ENCODE measurements at places on chromosomes 11 and 22.

- no peak for DNase-seq
Observed at GRCh38 chr11:31247321-31247720, 122.2 kb downstream of the DCDC1 start.

GRCh38 chr22:50292643-50293440 lies 14.6 kb downstream of the PLXNB2 start:
- no peak for DNase-seq

- no peak for DNase-seq
Observed at GRCh38 chr11:35303596-35304385, 115.6 kb downstream of the SLC1A2 start.

DNA sequence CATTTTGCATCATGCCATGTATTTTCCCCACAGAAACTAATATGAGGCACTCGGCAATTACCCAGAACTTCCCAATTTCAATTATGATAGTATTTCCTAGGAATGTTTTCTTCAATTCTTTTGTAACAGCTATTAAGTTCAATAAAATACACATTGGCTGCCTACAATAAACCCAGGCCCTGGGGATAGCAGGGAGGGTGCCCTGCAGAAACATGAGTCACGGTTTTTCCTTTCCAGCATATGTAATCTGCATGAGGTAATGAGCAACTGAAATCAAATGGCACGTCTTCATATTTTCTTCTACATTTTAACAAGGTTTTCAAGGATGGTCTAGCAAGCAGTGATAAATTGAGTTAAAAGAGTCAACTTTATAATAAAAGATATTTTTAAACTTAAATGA lies 32.0 kb downstream of the GUCY1A2 start:
- no peak for DNase-seq

- DNase-seq = no peak
Observed at GRCh38 chr11:128458321-128458720, 129.0 kb downstream of the ETS1 start.

DNA sequence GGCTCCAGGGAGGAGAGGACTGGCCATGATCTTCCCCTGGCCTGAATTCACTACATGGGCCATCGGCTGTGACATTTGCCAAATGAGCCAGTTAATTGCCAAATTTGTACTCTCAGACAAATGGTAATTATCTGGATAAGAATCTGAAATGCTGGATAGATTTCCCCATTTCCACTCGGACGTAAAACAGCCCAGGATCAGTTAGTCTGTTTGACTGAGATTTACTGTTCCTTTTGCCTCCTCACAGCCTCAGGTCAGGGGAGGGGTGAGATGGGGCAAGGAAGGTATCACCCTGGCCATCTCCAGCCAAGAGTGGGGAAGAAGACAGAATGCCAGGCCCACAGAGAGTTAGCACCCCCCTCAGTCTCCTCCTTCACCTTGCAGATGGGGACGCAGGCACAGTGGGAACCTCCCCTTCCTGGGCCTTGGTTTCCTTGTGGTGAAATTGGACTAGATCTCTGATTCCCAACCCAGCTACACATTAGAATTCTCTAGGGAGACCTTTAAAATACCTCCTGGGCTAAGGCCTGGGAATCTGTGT lies 5.2 kb downstream of the TRIM29 start:
- no peak for DNase-seq

DNA sequence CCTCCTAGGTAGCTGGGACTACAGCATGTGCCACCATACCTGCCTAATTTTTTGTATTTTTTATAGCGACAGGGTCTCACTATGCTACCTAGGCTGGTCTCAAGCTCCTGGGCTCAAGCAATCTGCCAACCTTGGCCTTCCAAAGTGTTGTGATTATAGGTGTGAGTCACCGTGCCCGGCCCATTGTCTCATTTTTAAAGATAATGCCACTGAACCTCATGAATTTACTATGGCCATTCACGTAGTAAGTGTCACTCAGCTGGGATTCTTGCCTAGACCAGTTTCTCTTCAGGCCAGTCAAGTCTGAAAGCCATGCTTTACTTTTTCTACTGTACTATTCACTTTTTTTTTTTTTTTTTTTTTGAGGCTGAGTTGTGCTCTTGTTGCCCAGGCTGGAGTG lies 22.4 kb downstream of the DEPDC5 start:
- no peak for DNase-seq

DNA sequence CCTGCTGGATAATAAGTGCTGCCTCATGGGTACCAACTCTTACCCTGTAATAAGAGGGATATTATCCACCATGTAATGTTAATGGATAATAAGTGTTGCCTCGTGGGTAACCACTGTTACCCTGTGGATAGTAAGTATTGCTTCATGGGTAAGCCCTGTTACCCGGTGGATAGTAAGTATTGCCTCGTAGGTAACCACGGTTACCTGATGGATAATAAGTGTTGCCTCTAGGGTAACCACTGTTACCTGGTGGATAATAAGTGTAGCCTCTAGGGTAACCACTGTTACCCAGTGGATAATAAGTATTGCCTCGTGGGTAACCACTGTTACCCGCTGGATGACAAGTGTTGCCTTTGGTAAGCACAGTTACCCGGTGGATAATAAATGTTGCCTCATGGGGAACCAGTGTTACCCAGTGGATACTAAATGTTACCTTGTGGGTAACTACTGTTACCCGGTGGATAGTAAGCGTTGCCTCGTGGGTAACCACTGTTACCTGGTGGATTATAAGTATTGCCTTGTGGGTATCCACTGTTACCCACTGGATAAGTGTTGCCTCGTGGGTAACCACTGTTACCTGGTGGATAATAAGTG lies 18.6 kb upstream of the NXPE4 start:
- no peak for DNase-seq

- DNase-seq = no peak
Observed at GRCh38 chr11:45724153-45724552, 58.7 kb upstream of the CHST1 start.

GRCh38 chr22:32323513-32324164 lies 34.0 kb upstream of the RFPL3 start:
- DNase-seq = no peak

DNA sequence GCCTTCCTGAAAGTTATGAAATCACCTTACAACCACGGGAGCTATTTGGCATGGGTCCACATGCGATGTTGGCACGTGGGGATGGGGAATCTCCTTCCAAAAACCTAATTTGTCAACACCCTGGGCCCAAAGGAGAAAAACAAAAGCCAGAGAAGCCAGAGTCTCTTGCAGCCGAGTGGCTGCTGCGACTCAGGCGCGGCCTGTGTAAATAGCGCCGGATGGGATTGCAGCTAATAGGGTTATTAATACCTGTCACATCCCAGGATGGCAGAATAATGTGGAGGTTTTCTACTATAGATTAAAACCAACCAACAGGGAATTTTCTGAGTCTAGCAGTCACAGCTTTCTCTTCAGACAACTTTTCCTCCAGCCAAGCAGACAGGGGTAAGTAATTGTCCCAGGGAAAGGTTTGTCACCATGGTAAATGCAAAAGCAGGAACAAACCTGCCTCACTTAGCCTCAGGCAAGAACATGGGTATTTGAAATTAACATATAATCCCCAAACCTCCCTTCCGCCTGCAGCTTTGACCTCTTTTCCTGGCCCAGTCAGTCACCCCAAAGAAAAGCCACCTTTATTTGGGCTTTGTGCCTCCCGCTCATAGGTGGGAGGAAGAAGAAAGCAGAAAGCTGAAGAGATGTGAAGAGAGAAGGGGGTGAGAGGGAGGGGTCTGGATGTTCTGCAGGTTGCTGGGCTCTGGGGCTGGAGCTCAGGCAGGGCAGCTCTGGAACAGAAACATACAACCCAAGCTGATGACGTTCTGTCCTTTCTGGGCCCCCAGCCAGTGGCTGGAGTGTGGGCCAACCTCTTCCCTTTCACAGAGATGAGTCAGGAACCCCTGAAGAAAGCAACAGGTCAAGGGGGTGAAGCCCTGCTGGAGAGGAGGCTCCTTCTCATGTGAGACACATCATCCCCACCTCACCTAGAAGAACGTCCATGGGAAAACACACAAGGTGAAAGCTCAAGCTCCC lies 376.5 kb downstream of the NXPE2 start:
- DNase-seq = no peak

DNA sequence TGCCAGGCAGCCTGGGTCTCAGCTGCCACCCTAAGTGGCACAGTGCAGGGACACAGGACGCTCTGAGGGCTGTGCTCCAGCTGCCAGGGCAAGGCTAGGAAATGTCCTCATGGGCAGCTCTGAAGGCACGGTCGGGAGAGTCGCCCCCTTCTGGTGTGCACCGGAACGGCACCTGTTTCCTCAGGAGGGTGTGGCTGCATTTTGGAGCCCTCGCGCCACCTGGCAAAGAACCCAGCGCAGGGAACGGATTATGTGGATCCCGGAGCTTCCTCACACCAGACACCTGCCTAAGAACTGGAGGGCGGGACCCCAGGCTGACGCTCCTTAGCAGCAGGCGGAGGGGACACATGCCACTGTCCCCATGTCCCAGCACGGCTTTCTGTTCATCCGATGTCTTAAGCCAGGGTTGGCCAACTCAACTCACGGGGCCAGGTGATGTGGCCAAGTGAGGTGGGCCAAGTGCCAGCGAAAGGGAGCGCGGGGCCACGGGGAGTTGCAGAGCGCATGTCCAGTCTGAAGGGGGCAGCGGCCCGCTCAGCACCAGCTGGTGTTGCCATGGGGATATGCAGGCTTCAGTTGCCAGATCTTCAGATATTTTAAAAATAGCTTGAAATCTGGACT lies 5.1 kb upstream of the SLC22A8 start:
- DNase-seq = peak; percentile 58

DNA sequence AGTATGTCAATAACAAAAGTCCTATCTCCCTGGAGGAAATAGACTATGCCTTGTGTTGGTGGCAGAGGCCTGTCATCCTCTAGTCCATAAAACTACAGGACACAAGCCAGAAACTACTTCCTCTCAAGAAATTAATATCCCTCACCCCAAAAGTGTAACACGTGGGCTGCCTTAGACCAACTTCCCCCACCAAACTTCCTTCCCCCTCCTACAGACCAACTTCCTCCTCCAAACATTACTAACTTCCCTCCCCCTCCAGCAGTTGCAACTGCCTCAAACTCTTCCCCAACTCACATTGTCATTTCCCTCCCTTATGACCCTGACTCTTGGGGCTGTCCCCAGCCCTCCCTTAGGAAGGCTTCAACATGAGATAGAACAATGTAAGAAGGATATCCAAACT lies 6.3 kb downstream of the OR52K2 start:
- no peak for DNase-seq

DNA sequence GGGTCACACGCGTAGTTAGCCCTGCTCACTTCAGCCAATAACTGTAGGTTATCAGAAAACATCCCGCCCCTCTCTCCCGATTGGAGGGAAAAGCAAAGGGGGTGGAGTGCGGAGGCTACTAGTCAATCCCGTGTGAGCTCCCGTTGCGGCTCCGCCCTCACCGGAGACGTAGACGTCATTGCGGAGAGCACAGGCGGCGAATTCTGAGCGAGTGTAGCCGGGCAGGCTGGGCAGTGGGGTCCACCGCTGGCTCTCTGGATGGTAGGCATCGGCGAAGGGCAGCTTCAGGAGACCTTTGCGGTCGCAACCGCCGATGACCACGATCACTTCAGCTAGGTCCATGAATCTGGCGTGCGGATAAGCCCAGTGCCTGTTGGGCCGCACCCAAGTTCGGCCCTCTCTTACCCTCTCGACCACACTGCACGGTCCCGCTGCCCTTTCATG lies 4.7 kb downstream of the KLHL35 start:
- DNase-seq = no peak

GRCh38 chr22:32267011-32267410 lies 11.9 kb upstream of the SLC5A4 start:
- DNase-seq = no peak

DNA sequence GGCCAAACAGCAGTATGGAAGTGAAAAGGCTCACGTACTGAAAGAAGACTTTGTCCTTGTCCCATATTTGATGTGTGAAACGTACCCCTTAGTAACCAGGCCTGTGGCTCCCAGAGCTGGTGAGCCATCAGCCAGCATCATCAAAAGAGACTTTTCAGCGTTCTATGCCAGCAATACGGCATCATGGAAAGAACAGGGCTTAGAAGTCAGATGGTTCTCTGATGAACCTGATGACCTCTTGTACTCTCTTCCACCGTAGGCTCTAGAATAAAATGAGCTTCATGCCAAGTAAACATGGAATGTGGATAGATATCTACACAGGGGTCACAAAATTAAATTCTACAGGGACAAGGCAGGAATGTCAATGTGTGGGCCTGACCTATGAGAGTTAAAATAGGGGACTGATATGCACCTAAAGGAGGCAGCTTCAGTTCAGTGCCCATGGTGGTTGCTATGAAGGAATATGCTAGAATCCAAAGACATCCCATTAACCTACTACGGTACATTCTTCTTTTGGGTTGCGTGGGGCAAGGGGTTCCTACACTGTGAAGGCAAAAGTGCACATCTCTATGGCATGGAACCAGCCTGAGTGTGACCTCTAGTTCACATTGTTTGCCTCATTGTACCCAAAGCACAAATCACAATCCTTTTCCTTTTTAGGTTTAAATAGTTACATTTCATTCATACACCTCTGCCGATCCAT lies 130.6 kb downstream of the ETS1 start:
- no peak for DNase-seq

DNA sequence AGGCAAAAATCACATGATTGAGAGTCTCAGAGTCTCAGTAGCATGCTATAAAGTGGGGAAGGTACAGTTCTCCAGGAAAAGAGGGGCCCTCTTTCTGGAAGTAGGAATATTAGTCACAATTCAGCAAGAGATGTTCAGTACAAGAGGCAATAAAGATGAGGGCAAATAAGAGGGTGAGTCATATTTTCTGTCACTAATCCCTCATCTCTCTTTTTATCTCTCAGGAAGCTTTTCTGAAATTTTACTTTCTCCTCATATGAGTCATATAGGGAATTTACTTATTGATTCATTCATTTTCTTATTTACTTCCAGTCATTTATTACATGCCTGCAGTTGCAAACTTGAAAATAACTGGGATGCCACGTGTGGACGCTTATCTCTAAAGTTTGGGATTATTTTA lies 3.4 kb upstream of the NXPE1 start:
- no peak for DNase-seq

- DNase-seq = no peak
Observed at GRCh38 chr11:68582416-68583040, 101.8 kb upstream of the GAL start.

DNA sequence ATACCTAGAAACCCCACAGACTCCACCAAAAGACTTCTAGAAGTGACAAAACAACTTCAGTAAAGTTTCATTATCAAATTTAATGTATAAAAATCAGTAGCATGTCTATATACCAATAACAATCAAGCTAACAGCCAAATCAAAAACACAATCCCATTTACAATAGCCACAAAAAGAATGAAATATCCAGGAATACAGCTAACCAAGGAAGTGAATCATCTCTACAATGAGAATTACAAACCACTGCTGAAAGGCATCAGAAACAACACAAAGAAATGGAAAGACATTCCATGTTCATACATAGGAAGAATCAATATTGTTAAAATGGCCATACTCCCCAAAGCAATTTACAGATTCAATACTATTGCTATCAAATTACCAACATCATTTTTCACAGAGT lies 46.0 kb downstream of the PRCP start:
- DNase-seq = no peak

DNA sequence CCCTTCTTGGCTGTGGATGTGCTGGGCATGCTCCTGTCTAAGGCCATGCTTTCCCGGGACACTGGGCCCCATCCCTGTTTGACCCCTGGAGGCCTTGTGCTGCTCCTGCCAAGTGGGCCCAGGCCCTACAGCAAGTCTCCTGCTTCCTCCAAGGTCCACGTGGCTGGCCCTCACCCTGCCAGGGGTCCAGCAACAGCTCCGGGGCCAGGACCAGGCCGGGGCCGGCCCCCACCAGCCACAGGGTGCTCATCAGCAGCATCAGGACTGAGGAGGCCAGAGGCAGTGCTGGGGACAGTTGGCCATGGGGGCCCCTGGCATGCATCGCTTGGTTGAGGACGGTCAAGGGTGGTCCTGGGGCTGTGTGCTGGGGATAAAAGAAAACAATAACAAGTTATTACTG lies 2.5 kb downstream of the RHBDD3 start:
- no peak for DNase-seq

All from iPS DF 6.9 (cell line).